Thoracic aorta (tissue), 2 donors: ENCODE measurements at places on chromosomes 11 and 22.
A peak's percentile ranks its signal among the peaks of the same experiment; 100 is the strongest.

- no peak for DNase-seq
These were observed 8.0 kb upstream of the TPCN2 start for GRCh38 chr11:69040581-69041260.

DNA sequence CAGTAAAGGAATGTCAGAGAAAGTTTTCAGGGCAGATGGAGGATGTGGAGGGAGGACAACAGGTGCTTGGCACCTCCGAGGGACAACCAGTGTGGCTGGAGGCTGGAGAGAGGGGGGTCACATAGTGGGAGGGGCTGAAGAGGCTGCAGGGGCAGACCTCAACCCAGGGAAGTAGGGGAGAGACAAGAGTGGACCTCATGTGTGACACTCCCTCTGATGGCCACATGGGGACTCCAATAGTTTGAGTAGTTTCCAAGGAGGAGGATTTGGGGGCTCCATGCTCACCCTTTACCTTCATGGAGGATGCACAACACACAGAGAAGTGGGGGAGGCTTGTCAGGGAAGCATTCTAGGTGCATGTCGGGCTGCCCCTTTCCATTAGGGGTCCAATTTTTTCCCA, 35.1 kb upstream of the ASPHD2 start:
- no peak for DNase-seq

DNA sequence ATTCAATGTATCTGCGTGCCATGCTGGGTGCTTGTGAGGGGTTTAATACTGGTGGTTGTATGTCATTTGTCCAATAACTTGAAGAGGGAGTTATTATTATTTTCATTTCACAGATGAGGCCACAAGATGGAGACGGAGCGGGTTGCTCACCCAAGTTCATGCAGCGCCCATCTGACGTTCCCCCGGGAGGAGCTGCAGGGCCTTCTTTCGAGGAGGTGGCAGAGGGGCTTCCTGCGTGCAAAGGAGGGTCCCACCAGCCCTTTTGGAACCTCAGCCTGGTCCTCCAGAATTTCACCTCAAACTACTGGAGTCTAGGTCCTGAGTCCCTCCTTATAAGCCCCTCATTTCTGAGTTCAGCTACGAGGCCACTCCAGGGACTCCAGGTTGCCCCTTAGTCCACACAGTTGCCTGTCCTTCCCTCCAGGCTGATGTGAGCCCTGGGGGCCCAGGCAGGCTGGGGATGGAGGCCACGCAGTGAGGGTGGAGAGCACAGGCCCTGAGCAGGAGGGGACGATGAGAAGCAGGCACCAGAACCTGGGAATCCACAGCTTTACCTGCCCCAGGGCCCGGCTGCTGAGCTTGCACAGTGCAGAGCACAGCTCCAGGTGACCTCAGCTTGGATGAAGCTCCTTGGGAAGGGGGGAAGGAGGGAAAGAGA, 2.9 kb upstream of the VSIG10L2 start:
- DNase-seq: no peak

DNA sequence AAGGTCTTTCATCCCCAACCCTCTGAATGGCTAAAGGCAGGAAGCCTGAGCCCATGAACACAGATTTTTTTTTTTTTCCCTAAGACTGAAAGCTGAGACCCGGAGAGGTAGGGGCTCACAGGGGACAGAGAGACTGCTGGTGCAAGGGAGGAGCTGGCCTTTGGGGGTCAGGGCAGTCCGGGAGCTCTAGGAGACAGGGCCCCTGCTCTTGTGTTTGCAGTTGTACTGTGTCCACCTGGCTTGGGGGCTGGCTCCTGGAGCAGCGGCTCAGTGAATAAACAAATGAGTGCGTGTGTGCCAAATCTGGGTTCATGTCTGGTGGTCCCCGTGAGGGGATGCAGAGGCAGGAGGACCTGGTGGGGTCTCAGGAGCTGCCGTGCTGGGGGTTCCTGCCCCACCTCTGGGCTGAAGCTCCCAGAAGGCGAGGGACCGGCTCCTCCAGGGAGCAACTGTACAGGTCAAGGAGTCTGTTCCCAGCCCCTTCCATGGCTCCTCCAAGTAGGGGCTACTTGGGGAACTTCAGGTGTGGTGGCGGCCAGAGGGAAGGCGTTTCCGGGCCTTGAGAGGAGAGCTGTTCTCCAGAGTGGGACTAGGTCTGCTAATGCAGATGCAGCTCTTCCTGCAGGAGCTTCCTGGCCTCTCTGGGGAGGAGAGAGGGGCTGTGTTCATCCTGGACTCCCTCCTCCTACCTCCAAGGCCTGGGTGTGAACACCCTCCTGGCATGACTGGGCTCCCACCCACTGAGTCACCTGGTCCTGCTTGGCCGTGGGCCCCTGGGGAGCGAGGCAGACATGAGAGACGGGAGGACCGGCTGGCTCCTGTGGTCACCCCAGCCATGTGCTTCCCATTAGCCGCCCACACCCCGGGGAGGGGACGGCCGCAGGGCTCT, 57.6 kb downstream of the FBXO7 start:
- peak; percentile 14 for DNase-seq

DNA sequence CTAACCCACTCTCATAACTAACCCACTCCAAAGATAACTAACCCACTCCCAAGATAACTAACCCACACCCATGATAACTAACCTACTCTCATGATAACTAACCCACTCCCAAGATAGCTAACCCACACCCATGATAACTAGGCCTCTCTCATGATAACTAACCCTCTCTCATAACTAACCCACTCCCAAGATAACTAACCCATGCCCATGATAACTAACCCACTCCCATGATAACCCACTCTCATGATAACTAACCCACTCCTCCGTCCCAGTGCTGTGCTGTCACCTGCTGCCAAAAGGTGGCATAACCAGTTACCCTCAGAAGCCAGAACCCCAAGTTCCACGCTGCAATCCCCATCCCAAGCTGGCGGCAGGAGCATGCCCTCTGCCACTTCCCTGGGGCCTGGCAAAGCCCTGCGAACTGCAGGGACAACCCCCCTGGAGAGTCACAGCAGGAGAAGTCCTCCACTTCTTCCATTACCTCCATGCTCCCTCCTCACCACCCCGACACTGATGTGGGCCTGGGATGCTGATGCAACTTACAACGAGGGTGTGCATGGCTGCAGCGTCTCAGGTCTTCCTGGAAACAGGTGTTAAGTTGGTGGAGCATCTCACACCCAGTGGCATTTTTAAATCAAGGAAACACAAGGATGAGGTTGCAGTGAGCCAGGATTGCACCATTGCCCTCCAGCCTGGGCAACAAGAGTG, 30.8 kb upstream of the CELSR1 start:
- no peak for DNase-seq

GRCh38 chr22:25062386-25063085, 110.0 kb downstream of the KIAA1671 start:
- no peak for DNase-seq

DNA sequence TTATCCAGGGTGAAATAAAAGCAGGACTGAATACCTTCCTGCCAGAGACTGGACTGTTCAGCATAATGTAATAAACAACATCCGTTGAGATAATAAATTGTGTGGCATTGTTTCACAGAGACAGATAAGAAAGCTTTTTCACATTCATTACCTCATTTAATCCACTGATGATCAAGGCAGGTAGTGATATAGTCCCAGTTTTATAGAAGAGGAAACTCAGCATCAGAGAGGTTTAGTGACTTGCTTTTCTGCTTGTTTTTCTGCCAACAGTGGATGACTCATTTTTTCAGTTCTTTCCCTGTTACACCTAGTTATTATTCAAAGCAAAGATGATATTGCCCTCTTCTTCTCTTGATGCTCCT, 4.0 kb downstream of the MYO18B start:
- no peak for DNase-seq

GRCh38 chr11:8768625-8769333, 86.2 kb downstream of the RPL27A start:
- peak; percentile 62 for DNase-seq

DNA sequence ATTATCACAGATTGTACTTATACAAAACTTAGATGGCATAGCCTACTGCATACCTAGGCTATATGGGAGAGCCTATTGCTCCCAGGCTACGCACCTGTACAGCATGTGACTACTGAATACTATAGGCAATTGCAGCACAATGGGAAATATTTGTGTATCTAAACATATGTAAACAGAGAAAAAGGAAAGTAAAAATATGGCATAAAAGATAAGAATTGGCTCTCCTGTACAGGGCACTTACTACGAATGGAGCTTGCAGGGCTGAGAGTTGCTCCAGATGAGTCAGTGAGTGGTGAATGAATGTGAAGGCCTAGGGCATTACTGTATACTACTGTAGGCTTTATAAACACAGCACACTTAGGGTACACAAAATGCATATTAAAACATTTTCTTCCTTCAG, 13.2 kb downstream of the APOL6 start:
- DNase-seq: no peak

DNA sequence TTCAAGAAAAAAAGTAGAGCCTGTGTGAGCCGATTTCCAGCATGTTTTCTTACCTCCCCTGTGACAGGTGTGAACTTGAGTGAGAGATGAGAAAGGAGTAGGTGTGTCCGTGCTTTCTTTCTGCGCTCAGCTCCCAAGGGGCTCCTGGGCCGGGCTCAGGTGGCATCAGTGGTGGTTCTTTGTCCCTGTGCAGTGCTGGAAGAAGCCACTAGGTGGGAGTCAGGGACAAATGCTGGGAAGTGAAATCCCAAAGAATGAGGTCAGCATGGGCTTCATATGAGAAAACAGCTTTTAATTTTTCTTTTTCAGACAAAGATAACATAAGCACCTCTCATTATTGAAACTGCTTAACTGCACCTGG, 57.8 kb downstream of the PPFIBP2 start:
- no peak for DNase-seq

DNA sequence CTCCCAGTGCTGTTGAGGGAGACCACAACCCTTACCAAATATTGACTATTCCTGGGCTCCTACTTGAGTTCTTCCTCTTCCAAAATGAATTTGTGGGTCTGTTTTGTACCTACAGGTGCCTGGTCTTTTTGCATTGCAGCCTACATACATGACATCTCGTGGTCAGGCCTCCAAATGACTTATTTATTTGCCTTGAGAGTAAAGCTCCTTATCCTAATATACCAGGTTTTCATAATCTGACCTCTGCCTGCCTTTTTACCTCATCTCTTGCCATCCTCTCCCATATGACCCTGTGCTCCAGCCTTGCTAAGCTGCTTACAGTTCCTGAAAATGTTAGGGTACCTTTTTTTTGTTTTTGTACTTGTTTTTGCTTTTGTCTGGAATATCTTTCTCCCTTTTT, 130.4 kb downstream of the UVRAG start:
- DNase-seq: no peak

DNA sequence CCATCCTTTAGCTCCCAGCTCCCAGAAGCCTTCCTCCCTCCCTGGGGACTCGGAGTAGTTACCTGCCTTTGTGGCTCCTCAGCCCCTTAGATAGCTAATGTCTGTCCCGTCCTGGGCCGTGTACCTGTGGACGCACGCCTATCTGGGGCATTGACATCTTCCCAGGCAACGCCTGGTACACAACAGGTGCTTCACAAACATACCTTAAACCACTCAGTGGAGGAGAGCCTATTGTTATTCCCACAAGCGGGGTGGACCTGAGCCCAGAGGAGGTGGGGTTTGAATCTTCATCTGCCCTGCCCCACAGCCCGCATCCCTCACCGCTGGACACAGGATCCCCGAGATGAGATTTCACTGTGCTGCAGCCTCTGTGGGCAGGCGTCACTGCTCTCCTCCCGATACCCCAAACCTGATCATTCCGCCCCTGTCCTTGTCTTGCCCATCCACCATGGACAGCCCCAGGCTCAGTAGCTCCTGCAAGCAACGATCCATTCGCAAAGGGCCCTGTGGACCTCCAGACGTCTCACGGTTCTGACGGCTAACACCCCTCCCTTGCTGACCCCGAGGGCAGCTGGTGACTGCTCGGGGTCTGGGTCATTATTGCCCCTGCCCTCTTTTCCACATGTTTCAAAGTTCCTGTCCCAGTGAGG, 73.8 kb upstream of the SHISAL1 start:
- DNase-seq: no peak

DNA sequence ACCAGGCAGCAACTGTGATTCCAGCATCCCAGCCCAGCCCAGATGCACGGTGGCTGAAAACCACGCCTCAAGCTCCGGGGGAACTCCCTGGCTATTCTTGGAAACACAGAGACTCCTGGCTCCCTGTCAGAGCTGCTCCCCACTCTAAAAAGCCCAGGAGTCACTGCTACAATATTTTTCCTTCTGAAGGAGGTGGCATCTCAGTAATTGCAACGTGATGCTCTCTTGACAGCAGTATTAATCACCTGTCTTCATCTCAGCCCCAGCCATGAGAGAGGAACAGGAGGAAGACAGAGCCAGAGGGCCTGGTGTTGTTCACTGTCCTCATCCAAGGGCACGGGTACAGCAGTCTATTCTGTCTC, 26.9 kb downstream of the DRD2 start:
- DNase-seq: no peak

DNA sequence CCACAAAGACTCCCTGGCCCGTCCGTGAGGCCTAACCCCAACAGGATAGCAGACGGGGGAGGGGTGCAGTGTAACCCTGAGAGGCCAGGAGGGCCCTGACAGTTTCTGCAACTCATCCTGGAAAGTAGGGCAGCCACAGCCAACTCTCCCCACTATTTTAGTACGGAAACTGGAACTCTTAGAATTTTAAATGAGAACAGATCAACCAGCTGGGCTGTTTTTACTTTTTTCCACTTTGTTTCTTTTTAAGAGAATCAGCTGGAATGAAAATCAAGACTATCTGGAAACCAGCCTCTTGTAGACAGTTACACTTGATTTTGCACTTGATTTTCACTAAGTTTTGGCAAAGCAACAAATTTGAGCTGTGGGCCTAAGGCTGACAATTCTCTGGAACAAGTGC, 42.7 kb upstream of the NRIP3 start:
- no peak for DNase-seq

DNA sequence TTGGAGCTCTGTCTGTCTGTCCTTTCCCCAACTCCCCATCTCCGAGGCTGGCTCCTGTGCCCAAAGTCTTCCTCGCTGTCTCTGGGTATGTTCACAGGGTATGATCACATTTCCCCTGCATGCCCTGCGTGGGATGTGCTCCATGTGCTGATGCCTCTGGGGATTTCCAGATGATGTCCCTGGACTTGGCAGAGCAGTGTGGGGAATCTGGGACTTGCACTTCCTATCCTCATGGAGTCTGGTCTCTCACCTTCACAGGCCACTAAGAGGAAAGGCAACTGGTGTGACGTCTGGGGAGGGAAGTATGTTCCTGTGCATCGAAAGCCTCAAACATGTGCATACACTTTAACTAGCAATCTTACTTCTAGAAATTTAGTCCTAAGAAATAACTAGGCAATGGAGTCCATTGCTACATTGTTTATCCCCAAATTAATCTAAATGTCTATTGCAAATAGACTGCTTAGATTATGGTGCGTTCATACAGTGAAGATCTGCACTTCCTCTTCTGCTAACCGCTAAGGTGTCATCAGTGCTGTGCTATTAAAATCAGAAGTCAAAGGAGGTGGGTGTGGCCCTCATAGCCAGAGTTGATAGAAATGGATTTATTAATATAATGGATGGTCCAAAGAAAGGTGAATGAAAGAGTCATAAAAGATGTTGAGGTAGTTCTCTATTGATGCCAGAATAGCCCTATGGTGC, 20.8 kb downstream of the TIMP3 start:
- no peak for DNase-seq
